Left lung (tissue), 14 donors: ENCODE measurements at places on chromosomes 16 and 17. TPM values are rescaled to one million over a fixed set of nuclear protein-coding genes. Genes with fewer than 3 reads are reported as not detected.

The INCA1 gene
- 9.3 TPM for polyA plus RNA-seq

The PLA2G10 gene
- 0.27 TPM for polyA plus RNA-seq

The RNU2-1 gene
- 1.2 TPM for polyA plus RNA-seq

The SCGB1C2 gene
- not detected for polyA plus RNA-seq

The KRTAP1-1 gene
- polyA plus RNA-seq: not detected

The EFNB3 gene
- polyA plus RNA-seq: 31.5 TPM

The MT4 gene
- polyA plus RNA-seq: not detected

The MT1G gene
- polyA plus RNA-seq: 1.0 TPM

The BOLA2 gene
- polyA plus RNA-seq: 3.9 TPM

The CCL1 gene
- not detected for polyA plus RNA-seq

The GPR179 gene
- 0.24 TPM for polyA plus RNA-seq

The AXIN2 gene
- 58.2 TPM for polyA plus RNA-seq

The EXOC3L1 gene
- 8.3 TPM for polyA plus RNA-seq

The PPP1R1B gene
- polyA plus RNA-seq: 62.0 TPM

The RND2 gene
- polyA plus RNA-seq: 1.7 TPM

The FAM20A gene
- polyA plus RNA-seq: 5.7 TPM

The KRTAP9-4 gene
- not detected for polyA plus RNA-seq

The AOC2 gene
- 3.1 TPM for polyA plus RNA-seq

The SPATA22 gene
- polyA plus RNA-seq: not detected

The VPS25 gene
- 68.4 TPM for polyA plus RNA-seq

The IQCK gene
- 20.9 TPM for polyA plus RNA-seq

The WRAP53 gene
- 13.3 TPM for polyA plus RNA-seq

The TERB1 gene
- polyA plus RNA-seq: 0.07 TPM

The CLDN9 gene
- polyA plus RNA-seq: 6.1 TPM

The ENPP7 gene
- not detected for polyA plus RNA-seq

The CDRT15L2 gene
- not detected for polyA plus RNA-seq

The CASKIN1 gene
- polyA plus RNA-seq: 0.56 TPM

The CX3CL1 gene
- polyA plus RNA-seq: 11.8 TPM

The HS3ST3A1 gene
- 8.0 TPM for polyA plus RNA-seq

The TBC1D3C gene
- polyA plus RNA-seq: not detected

The CHD9NB gene
- polyA plus RNA-seq: 7.3 TPM

The PRSS36 gene
- 2.0 TPM for polyA plus RNA-seq

The ITGB4 gene
- 12.2 TPM for polyA plus RNA-seq
